ENCODE measurements at places on chromosomes 13 and 19.
A peak's percentile ranks its signal among the peaks of the same experiment; 100 is the strongest.

GRCh38 chr19:1674293-1674679 lies 21.9 kb upstream of the TCF3 start:
- no peak for DNase-seq

DNA sequence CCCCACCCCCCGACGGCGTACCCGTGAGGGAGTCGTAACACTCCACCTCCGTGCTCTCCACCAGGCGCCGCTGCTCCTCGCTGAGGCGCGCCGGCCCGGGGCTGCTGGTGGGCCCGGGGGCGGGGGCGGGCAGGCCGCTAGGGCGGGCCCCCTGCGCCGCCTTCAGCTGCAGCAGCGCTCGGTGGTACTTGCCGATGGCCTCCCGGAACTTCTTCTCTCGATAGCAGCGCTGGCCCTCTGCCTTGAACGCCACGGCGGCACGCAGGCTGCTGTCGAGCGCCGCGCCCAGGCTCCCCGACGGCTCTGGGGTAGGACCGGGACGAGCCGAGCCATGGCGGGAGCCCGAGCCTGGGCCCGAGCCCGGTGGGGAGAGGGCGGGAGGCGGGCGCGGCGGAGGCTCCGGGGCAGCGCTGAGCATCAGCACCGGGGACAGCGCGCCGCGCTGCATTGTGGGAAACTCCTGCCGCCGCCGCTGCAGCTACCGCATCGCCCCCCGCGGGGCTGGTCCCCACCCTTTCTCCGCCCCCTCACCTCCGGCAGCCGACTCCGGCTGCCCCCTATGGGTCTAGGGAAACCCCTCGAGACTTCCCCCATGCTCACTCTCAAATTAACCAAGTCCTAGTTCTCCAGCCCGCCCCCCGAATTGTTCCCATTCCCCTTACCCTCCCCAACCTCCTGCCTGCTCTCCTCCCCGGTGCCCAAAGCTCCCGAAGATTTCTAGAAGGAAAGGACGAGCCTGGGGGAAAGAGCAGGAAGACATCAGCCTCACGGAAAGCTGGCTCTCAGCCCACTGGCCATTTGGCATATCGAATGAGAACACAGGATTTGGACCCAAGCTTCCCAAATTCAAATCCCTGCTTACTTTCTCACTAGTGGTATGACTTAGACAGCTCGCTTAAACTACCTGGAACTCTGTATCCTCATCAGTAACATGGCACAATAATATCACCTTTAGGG lies at the start of gene TTC9B:
Gene TTC9B, minus strand, starts transcription at position 451 of the 957 bp plus-strand sequence. Its CDS starts 3 bp downstream, at position 448.
- peak; percentile 39 for DNase-seq

GRCh38 chr13:41587490-41587889 lies 130.1 kb downstream of the RGCC start:
- DNase-seq = peak; percentile 11

- DNase-seq = no peak
Observed at GRCh38 chr13:97307882-97308624, 85.9 kb downstream of the MBNL2 start.

GRCh38 chr13:73230716-73231115 lies 171.9 kb downstream of the KLF5 start:
- DNase-seq = peak; percentile 12

- peak; percentile 85 for DNase-seq
Observed at GRCh38 chr13:40776681-40777165, 5.7 kb upstream of the MRPS31 start.

DNA sequence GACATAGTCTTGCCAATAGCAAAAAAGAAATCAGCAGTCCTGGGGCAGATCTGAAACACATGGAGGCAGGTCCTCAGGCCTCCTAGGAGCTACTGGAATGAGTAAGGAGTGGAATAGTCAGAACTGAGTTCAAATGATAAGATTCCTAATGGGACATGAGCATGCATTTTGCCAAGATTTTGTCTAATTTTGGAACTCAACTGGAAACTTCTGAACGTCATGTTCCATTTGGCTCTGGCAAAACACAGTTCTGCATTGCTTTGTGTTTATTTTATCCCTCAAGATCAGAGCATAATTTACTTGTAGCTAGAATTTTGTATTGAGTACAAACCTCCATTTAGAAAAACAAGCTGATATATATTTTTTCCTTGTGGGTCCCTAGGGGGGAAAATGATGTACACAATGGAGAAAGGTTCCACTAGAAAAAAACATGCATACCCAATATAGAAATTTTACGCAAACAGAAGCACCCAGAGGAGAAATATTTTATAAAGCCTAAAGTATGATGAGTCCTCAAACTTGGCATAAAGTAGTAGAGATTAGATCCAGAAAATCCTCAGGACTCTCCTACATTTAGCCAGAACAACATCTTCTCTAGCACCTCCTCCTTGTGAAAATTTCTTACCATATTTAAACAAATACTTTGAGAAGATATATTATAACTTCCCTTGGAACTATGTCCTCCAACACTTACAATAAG lies 149.0 kb upstream of the SERP2 start:
- no peak for DNase-seq

DNA sequence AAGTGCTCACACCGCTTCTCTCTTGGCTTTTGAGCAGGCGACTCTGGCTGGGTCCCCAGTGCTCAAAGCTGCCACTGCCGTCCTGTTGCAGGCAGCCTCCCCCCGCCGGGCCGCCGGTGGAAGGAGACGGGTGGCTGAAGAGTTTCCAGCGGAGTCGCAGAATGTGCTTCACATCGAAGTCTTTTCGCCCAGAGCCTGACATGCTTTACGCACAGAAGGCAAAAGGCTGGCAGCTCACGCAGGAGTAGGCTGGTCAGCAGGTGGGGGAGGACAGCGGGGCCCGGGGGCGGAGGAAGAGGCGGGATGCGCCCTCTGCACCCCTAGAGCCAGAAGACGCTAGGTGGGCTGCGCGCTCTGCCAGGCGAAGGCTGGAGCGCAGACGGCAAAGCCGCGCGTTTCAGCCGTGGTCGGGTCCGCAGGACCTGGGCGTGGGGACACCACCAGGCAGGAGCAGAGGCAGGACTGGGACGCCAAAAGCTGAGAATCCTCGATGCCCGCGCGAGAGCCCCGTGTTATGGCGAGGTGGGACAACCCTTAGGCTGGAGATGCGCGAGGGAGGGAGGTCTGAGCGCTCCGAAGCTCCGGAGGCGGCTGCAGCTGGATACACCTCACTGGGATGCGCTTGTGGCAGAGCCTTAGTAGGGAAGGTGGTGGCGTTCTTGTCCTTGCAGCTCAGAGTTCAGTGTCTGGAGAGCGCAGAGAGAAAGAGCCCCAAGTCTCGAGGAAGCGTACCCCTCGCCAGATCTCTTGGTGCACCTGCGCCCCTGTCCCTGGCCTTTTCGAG lies at the start of gene ATXN8OS:
Gene ATXN8OS, plus strand, starts transcription at position 329 of the 784 bp plus-strand sequence.
- DNase-seq = no peak

GRCh38 chr19:19059018-19059836 lies 4.6 kb upstream of the SLC25A42 start:
- no peak for DNase-seq

- no peak for DNase-seq
Observed at GRCh38 chr13:21813110-21813509, 142.2 kb downstream of the FGF9 start.

DNA sequence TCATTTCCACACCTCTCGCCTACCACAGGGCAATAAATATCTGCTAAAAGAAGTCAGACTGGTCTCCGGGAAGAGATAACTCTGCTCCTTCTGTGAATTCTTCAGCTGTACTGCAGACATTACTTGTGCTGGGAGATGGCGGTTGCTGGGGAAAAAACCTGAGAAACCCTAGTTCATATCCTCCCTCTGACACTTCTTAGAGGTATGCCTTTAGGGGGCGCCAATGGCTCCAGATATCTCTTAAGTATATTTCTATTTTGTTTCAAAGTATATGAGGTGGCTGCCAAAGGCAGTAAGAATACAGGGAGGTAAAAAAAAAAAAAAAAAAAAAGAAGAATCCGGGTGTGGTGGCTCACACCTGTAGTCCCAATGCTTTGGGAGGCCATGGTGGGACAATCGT lies 175.2 kb downstream of the PAN3 start:
- peak; percentile 35 for DNase-seq

DNA sequence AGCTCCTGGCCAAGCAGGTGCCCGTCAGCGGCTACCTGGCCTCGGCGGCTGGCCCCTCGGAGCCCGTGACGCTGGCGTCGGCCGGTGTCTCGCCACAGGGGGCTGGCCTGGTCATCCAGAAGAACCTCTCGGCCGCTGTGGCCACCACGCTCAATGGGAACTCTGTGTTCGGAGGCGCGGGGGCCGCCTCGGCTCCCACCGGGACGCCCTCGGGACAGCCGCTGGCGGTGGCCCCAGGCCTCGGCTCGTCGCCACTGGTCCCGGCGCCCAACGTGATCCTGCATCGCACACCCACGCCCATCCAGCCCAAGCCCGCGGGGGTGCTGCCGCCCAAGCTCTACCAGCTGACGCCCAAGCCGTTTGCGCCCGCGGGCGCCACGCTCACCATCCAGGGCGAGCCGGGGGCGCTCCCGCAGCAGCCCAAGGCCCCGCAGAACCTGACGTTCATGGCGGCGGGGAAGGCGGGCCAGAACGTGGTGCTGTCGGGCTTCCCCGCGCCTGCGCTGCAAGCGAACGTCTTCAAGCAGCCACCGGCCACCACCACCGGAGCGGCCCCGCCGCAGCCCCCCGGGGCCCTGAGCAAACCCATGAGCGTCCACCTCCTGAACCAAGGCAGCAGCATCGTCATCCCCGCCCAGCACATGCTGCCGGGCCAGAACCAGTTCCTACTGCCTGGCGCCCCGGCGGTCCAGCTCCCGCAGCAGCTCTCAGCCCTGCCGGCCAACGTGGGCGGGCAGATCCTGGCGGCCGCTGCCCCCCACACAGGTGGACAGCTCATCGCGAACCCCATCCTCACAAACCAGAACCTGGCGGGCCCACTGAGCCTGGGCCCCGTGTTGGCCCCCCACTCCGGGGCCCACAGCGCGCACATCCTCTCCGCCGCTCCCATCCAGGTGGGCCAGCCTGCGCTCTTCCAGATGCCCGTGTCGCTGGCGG lies 33.0 kb upstream of the EHD2 start:
- DNase-seq = no peak

DNA sequence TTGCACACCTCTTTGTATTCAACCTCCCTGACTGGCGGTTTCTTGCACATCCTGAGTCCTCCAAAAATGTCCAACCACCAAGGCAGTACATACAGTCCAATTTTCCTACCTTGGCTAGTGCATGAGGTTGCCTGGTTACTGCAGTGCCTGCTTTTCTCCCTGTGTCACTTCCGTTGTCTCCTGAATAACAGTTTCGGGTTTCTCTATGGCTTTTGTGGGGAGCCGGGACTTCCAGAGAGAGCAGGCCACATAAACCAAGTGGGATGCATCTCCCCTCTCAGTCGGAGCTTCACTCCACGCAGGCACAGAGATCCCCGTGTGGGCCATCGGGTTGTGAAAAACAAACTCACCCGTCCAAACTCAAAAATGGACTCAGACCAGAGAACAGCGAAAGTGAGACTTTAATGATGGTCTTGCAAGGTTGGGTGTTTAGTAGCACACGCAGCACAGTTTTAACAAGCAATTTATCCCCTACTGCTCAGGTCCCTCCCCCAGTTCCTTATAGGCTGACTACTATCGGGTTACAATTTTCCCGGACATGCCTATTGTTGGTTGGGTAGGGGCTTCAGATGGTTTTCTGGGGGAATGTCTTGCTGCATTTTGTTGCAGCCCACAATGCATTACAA lies 173.1 kb downstream of the POU4F1 start:
- DNase-seq = no peak

- DNase-seq = no peak
Observed at GRCh38 chr19:21094347-21095025, 12.5 kb downstream of the ZNF714 start.

All from activated CD4-positive, alpha-beta T cell treated with anti-CD3 and anti-CD28 coated beads, Interleukin-2, Interleukin-6, amounts not matched to agents 100 ng/mL and 50 ng/mL, durations not matched to agents 16 hours and 8 hours (primary cell).